Inflammatory macrophage (primary cell): ENCODE measurements at places on chromosomes 4 and X.

DNA sequence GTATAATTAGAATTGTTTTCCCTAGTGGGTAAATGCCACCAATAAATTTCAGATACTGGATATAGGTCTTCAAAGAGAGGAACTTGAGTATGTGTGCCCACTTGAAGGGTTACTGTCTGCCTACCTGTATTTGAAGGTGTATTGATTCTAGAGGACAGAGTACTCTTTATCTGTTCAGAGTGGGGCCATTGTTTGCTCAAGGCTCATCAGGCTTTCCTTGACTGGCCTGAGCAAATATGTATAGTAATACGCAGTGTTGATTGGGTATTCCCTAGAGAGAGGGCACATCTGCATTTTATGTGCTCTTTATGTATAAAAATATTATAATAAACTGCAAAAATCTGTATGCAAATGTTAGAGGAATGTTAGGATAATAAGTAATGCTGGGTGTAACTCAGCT lies 23.7 kb downstream of the RP2 start:
- DNase-seq: no peak

GRCh38 chr4:101651778-101652177 lies 138.8 kb upstream of the BANK1 start:
- DNase-seq: no peak

DNA sequence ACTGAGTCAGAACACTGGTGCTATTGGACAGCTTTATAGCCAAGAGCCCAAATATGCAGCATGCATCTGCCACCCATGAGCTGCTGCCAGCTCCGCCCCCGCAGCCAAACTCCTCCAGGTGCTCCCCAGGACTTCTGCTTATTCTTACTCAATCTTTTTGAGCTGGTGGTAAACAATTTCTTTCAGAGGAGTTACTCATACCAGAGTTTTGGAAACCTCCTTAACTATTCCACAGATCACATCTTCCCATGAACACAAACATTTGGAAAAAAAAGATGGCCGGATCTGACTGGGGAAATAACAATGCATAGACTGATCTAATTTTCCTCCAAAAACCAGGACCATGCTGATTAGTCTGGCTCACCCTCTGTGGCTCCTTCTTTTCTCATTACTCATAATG lies 399.9 kb downstream of the GPM6A start:
- no peak for DNase-seq

DNA sequence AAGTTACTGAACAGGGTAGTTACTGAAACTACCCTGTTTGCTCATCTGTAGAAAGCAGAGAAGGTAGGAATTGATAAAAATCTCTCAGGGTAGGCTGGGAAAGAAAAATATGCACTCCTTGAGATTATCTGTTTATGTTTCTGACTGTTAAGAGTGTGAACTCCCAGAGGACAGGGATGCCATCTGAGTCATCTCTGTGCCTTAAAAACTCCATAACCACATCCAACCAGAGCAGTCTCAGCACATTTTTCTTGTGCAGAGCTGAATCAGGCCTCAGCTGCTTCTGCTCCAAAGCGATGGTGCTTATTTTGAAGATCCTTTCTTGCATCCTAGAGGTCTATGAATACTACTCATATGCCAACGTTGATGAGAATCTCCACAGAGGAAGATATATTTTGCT lies 9.9 kb downstream of the CENPVL3 start:
- DNase-seq: no peak

DNA sequence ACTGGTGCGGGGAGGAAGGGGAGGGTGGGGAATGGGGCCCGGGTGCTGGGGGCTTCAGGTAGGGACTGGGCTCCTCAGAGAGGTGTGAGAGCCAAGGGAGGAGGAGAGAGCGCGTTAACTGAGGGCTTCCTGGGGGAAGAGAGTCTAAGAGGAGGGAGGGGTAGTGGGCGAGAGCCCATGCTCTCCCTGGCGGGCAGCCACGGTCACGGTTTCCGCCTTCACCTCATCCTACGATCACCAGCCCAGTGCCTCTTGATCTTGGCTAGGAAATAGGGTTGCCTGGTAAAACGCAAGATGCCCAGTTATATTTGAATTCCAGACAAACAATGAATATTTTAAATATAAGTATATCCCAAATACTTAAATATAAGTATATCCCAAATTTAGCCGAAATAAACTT lies 60.8 kb upstream of the GRPEL1 start:
- no peak for DNase-seq

- no peak for DNase-seq
These were observed 41.5 kb downstream of the F8 start for GRCh38 chrX:154981116-154981411.

DNA sequence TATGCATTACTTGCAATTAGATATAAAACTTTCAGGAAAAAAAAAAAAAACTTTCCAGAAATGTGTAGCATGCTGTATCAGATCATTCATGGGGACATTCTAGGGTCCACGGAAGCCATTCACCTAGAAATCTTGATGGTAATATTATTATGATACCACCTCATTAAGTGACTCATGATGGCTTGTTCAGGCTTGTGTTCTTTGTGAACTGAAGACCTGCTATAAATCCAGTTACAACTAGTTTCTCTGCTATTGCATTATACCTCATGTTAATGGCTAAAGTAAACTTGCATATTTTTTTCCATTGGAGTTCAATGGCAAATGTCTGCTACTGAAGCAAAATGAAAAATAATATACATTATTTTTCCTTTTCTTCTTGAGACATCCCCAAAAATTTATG lies 35.3 kb upstream of the PTPN13 start:
- no peak for DNase-seq

DNA sequence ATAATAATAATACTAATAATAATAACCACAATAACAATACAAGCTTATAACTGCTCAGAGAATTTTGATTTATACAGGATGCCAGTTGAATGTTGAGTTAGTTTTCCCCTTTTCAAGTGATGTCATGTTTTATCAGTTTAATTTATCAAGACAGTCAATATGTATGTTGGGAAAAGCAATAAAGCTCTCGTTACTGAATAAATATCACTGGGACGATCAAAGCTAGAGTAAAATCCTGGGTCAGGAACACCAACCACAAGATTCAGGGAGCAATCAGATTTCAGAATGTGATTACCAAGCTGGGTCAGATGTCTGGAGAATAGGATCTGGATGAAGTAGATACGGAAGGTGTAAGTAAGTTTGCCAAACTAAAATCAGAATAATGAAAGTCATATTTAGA lies 179.6 kb downstream of the GRID2 start:
- DNase-seq: no peak

DNA sequence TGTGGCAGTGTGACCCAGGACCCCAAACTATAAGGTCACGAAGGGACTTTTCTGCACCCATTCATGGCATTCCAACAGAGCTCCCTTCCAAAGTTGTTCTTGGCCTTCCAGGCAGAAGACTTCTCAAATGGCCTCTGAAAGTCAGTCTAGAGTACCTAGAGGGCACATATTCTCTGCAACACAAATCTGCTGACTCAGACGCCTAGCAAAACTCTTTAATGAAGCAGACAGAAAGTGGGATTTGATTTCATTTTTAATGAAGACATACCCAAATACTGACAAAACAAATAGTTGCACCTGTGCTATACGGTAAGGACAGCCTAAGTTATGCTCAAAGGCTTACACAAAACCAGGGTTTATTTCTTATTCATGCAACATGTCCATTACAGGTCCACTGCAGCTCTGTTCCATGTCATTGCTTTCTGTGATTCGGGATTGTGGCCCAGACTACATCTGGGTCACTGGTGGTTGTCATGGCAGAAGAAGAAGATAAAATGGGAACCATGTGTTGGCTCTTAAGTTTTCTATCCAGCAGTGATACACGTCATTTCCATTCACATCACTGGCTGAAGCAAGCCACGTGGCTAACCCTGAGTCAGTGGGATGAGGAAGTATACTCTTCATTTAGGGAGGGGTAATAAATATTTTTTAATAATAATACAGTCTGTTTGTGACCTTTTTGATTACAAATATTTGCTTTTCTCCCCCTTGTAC lies 57.7 kb downstream of the NAT8L start:
- DNase-seq: no peak

DNA sequence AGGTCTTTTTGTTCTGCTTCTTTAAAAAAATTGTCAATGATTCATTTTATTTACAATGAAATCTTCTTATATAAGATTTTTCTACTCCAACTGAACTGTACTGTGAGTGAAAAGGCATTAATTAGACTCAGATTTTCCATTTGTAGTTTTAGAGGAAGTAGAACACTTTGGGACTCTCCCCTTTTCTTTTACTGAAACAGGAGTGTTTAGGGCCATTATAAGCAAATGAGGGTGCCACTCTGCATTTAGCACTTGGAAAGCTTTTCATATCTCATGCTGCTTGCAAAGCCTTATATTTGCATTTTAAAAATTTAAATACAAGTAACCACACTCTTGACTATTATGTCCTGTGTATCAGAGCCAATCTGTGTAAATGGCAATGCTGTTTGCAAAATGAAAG lies 584.3 kb downstream of the KLHL13 start:
- DNase-seq: no peak

DNA sequence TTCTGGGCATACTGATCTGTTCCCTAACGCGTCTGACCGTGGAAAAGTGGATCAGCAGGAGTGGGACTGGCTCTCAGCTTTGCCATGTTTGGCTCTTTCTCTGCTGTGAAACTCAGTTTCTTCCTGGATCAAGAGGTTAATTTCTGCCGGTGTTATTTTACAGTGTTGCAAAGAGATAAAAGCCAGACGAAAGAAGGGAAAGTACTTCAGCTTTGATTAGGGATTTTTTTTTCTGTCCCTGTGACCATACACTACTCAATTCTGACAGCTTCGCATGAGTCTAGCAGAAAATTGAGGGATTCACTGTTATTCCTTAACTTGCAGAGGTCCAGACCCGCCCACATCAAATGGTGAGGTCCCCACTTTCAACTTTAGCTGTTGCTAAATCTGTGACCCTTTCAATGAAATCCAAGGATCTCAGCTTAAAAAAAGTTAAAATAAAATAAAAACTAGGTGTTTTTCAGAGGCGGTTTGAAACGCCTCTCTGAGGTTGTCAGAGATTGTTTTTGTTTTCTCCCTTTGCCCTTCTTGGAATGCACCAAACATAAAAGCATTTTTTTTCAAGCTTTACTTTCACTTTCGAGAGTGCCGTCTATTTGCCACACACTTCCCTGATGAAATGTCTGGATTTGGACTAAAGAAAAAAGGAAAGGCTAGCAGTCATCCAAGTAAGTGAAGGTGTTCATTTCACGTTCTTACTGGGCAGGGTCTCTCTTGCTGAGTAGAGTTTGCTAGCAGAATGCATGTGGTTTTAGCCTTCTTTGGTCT lies at the start of gene TLR3:
TLR3 (plus strand) TSS at position 576 of the 768 bp plus-strand sequence. CDS start 7,464 bp downstream, outside the sequence.
- DNase-seq: peak; percentile 22

DNA sequence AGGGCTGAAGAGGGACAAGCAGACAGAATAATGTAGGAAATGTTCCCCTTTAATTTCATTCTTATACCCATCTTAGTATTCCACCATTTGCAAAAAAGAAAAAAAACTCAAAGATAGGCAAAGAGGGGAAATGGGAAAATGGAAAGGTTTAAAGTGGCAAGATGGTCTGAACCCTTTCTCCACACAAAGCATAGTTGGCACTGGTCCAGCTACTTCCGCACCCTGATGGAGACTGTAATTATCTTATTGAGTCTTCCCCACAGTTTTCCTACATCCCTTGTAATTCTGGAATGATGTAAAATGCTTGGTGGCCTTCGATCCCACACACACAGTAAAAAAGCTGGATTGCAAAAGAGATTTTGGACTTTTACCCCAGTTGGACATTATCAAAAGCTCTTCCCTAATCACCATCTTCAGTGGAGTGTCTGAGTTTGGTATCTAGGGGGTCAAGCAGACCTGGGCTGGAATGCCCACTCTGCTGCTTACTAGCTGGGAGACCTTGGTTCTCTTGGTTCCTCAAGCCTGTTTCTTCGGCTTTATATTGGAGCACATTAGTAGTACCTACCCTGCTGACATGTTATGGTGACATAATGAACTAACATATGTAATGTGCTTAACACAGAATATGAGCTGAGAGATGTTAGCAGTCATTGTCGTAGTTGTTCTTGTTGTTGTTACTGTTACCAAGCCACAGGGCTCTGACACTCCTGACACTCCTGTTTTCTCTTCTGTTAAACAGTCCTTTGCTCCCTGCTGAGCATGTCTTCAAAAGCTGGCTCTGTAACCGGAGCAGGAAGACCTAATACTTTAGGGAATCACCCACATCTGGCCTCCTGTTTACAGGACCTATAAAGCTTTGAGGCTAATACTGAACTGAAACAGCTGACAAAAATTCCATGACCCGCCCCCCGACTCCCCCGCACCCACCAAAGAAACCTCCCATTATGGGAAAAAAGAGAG lies 4.7 kb downstream of the SRPX2 start:
- no peak for DNase-seq

DNA sequence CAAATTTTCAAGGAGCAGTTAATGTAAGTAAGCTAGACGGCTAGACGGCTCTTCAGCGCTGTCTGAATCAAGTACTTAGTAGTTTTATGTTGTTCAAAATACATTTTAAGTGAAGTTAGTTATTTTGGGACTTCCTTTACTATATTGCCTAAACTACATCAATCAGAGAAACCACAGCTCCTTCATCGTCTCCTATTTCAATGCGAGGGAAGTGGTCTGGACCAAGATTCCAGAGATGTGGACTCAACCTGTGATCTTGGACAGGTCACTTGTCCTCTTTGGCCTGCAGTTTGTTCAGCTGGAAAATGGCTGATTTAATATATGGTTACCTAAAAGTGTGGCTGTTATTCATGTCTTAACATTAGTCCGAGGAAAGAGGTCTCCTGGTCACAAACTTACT lies 10.6 kb downstream of the ING2 start:
- no peak for DNase-seq

- DNase-seq: no peak
These were observed 85.1 kb upstream of the SHOX start for GRCh38 chrX:545452-545885.

GRCh38 chr4:104772849-104773248 lies 278.2 kb upstream of the CXXC4 start:
- no peak for DNase-seq

- no peak for DNase-seq
These were observed 75.0 kb downstream of the NAA11 start for GRCh38 chr4:79250887-79251286.

- DNase-seq: no peak
These were observed 8.1 kb upstream of the ARX start for GRCh38 chrX:25023908-25024307.

- no peak for DNase-seq
These were observed 107.2 kb downstream of the PPP3CA start for GRCh38 chr4:101240099-101240498.

DNA sequence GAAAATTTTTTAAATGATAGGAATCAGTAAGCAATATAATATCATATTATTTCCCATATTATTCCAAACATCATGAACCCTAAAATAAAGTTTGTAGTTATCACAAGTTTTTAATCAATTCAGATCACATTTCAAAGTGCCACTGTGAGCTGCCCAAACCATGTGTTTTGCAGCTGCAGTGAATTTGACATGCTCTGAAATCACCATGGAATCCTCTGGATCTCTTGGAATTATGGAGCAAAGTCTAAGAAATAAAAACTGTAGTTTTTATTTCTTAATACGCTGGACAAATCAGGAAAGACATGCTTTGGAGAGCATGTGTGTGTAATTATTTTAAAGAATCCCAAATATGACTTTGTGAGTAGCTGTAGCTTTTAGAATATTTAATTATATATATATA lies 262.7 kb downstream of the ANKRD50 start:
- no peak for DNase-seq
